ENCODE measurements at places on chromosomes 16 and 17. TPM values are rescaled to one million over a fixed set of nuclear protein-coding genes. Genes with fewer than 3 reads are reported as not detected.

VASN gene
- total RNA-seq, result 0.86 TPM

CRHR1 gene
- not detected for total RNA-seq

UQCRC2 gene
- 205 TPM for total RNA-seq

KREMEN2 gene
- not detected for total RNA-seq

CARD14 gene
- total RNA-seq, result not detected

RAC3 gene
- 36.3 TPM for total RNA-seq

SNX20 gene
- not detected for total RNA-seq

HIRIP3 gene
- 4.4 TPM for total RNA-seq

GPRC5C gene
- 0.67 TPM for total RNA-seq

OR2C1 gene
- total RNA-seq, result not detected

SERPINF2 gene
- not detected for total RNA-seq

TNFSF12 gene
- total RNA-seq, result 16.7 TPM

RNF157 gene
- total RNA-seq, result 0.29 TPM

ABCC1 gene
- 39.5 TPM for total RNA-seq

TAC4 gene
- total RNA-seq, result not detected

ELMO3 gene
- 0.76 TPM for total RNA-seq

RASD1 gene
- 9.8 TPM for total RNA-seq

SSTR5 gene
- total RNA-seq, result 1.3 TPM

CES5A gene
- not detected for total RNA-seq

IL32 gene
- 101 TPM for total RNA-seq

PLEKHG4 gene
- 23.8 TPM for total RNA-seq

TMEM92 gene
- total RNA-seq, result under 0.01 TPM

TM4SF5 gene
- total RNA-seq, result not detected

KRT9 gene
- not detected for total RNA-seq

GDPD3 gene
- total RNA-seq, result 1.8 TPM

ROGDI gene
- total RNA-seq, result 14.7 TPM

TNFRSF12A gene
- 116 TPM for total RNA-seq

ZNF597 gene
- total RNA-seq, result 2.9 TPM

RPUSD1 gene
- total RNA-seq, result 52.7 TPM

USB1 gene
- total RNA-seq, result 40.2 TPM

GPR142 gene
- total RNA-seq, result not detected

PLD6 gene
- 3.3 TPM for total RNA-seq

MYH13 gene
- total RNA-seq, result not detected

DNAAF8 gene
- 0.48 TPM for total RNA-seq

OSGIN1 gene
- total RNA-seq, result 5.2 TPM

SYT17 gene
- 2.4 TPM for total RNA-seq

CEP95 gene
- total RNA-seq, result 18.6 TPM

CLEC18B gene
- total RNA-seq, result 1.3 TPM

SDR42E2 gene
- total RNA-seq, result not detected

SLC16A5 gene
- 23.8 TPM for total RNA-seq

STARD3 gene
- 31.7 TPM for total RNA-seq

LGALS9B gene
- total RNA-seq, result not detected

DPEP3 gene
- not detected for total RNA-seq

NRN1L gene
- total RNA-seq, result not detected

FGF11 gene
- total RNA-seq, result 0.65 TPM

SLC38A8 gene
- not detected for total RNA-seq

CHST4 gene
- not detected for total RNA-seq

GFAP gene
- total RNA-seq, result not detected

TBCD gene
- total RNA-seq, result 83.6 TPM

Data from vein endothelial cell (primary cell).